ENCODE measurements at places on chromosomes 6 and 20.

DNA sequence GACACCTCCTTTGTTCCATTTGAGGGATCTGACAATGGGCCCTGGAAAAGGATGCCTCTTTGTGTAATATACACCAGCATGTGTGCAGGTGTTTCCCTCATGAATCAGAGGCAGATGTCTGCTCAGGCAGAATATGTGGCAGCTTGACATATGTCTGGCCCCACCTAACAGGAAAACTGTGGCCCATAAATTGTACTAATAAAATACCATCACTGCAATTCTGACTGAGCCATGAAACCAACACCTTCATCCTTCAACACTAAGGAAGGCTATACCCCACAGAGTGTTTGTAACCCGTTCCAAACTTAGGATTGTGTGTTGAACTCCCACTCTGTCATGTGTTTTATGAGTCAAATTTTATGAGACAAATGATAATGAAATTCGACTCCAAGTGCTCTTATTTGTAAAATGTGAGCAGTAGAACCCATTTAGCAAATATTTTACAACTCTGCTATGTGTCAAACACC, 22.7 kb downstream of the LAMA4 start:
- peak; percentile 45 for DNase-seq

DNA sequence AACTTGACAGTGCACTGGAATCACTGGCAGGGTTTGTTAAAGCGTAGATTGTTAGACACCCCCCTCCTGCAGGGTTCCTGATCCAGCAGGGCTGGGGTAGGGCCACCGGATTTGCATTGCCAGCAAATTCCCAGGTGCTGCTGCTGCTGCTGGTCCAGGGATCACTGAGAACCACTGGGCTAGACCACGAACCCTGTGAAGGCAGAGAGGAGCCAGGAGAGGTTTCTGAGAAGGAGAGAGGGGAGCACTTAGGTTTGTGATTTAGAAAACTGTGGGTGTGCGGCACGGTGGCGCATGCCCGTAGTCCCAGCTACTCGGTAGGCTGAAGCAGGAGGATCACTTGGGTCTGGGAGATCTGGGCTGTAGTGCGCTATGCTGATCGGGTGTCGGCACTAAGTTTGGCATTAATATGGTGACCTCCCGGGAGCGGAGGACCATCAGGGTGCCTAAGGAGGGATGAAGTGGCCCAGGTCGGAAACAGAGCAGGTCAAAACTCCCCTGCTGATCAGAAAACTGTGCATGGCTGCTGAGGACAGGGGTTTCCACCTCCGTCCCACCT, 53.6 kb upstream of the FAM83D start:
- no peak for DNase-seq

GRCh38 chr20:44020406-44021148, 105.9 kb downstream of the TOX2 start:
- no peak for DNase-seq

DNA sequence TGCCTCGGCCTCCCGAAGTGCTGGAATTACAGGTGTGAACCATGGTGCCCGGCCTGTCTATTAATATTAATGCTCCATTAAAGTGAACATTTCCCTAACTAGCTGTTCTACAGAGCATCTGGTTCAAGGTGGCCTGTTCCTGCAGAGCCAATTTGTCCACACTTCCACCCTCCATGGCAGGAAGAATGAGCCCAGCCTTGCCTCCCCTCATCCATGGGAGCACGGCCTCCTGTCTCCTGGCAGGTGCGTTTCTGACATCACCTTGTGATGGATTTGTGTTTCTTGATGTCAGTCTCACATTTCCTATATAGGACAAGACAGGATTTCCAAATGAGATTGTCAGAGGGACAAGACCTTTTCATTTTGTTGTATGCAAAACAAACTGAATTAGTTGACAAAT, 105.7 kb upstream of the FRMD1 start:
- no peak for DNase-seq

- no peak for DNase-seq
Measured at GRCh38 chr6:133817460-133818047, 71.4 kb upstream of the TCF21 start.

GRCh38 chr6:73696966-73697655, 1.1 kb downstream of the CD109 start:
- no peak for DNase-seq

DNA sequence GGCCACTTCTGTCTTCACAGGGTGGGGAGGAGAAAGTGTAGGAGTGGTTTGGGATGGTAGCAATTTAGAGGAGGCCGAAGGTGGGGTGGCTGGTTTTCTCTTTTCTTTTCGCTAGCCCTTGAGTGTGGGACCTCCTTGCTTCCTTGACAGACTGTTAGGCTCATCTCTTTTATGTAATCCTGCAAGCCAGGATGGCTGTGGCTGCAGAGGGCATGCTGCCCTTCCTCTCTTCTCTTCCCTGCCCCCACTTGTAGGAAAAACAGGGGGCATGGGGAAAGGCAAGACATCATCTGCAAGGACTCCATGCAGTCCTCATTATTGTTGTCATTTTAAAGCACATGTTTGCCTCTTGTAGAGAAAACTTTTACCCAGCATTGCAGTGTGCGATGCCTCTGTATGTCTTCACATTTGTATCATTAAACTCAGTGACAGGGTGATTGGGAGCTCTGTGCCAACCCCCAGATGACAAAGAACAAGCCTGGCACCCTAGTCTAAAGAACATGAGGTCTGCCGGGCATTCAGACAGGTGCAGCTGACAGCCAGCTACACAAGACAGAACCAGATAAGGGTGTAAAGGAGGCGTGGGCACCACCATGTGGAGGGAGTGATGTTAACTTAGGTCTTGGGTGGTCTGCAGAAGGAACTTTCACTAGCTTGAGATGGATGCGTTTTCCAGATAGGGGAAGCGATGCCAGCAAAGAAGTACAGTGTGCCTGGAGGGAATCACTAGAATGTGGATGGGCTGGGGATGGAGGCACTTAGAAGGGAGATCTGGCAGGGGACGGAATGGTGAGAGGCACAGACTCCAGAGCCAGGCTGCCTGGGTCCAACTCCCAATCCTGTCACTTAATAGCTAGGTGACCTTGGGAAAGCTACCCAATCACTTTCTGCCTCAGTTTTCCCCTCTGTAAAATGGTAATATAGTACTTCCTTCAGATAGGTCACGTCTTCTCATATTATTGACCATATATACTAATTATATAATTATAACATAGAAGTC, 207.6 kb downstream of the TBC1D7 start:
- no peak for DNase-seq

- no peak for DNase-seq
Measured at GRCh38 chr6:158002951-158003853, 21.5 kb downstream of the SYNJ2 start.

GRCh38 chr6:56766139-56766805, 123.6 kb upstream of the DST start:
- no peak for DNase-seq

- peak; percentile 68 for DNase-seq
Measured at GRCh38 chr20:11891077-11891775, 26.5 kb upstream of the BTBD3 start.

DNA sequence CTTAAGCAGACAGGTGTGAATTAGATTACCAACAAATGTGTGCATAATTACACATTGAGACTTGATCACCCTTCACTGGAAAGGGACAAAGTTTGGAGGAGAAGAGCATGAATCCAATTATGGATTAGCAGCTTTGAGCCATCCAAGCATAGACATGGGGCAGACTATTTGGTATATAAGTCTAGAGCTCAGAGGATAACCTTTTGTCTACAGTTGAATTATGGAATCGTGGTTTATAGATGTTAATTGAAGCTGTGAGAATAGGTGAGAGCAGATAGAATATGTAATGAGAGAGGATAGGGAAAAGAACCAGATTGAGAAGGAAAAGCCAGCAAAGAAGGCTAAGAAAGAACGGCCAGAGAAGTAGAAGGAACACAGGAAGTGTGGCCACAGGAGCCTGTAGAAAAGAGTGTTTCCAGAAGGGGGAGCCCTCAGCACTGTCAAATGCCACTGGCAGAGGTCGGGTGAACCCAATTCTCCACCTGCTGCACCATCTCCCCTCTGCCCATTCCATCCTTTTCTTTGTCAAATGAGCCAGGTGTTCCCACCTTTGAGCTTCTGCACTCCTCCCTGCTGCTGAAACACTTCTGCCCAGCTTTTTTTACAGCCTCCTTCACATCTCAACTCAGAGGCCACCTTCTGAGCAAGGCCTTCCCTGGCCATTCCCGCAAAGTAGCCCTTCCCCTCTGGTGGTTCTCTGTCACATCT, 7.3 kb downstream of the DNTTIP1 start:
- DNase-seq: peak; percentile 11

DNA sequence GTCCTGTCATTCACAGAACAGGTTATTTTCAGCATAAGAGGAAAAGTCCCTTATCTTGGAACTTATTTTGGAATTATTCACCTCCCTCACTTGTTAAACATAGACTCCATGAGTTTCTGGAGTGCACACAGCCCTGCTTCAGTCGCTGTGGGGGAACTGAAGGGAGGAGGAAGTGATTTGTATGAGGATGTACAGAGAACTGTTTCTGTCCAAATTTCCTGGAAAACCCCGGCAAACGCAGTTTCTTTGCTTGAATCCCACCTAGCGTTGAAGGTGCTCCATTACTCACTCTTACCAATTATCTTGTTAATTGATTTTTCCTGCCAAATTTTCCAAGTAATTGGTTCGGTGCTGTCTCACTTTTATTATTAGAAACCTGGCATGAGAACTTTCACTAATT, 78.0 kb upstream of the AGPAT4 start:
- DNase-seq: no peak

GRCh38 chr6:96816301-96816817, 20.9 kb downstream of the GPR63 start:
- no peak for DNase-seq

DNA sequence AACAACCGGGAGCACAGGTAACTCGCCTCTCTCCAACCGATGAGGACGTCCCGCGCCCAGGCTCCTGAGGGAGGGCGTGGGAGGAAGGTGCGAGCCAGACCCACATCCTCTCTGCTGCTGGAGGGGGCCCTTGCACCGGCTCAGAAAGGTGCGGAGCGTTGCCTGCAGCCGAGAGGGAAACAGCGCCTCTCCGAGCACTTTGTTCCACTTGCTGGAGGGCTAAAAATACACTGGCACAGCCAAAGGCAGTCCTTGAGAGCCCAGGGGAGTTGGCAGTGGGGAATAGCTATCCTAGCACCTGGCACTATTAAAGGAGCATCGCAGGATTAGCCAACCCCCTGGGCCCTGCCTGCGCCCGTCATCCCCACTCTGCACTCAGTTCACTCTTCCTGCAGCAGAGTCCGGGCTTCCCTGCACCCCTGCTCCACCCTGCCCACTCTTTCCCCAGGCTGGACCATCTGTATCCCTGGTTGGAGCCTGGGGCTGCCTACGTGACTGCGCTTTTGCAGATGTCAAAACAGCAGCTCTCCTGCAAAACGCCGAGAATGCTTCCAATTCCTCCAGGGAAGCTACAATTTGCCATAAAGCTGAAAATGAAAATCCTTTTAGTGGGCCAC, 108.9 kb downstream of the SNX5 start:
- DNase-seq: no peak

DNA sequence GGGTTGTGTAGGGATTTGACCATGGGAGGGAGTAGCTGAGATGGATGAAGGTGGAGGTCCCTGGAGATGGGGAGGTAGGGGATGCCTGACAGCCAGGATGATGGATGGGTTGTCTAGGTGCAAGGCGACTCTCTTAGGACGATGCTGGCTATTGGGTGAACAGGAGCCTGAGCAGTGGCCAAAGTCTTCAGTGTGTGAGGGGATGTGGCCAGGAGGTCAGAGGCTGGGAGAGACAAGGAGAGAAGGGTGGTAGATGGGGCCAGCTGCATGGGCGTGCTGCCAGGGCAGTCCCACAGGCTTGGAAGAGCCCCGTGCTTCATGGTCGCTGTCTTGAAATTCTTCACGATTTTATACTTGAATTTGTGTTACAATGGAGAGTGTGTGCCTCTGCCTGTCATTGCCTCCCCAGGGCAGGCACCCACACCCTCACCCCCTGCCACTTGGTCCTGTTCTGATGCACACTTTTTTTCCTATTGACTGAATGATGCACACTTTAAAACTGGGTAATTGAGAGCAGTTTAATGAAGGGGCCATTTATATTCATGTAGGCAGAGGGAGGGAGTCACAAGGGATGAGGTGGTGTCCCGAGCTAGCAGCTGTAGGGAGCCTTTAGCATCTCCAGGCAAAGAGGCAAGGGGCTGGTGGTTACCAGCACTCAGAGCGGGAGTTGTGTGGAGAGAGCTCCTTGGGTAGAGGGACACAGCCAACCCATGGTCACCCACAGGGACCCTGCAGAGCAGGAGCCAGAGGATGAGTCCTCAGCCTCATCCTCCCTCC, 120.7 kb downstream of the DHX35 start:
- no peak for DNase-seq

- DNase-seq: no peak
Measured at GRCh38 chr20:46666818-46667515, 15.7 kb upstream of the SLC13A3 start.

DNA sequence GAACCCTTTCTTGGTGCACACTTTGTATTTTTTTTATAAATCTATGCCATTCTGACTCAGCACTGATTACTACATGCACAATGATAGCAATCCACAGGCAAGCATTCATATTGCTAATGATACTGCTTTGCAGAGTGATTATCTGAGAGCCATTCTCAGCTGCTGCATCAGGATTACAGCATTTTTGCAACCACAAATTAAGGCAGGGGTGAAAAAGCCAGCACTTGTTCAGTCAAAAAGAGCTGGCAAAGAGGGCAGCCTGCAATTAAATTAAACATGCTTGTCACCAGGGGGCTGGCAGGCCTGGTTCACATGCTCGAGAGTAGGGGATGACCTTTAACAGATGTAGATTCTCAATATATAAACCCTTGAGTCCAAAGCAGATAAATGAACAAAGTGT, 40.7 kb upstream of the SLC17A4 start:
- DNase-seq: peak; percentile 79

- no peak for DNase-seq
Measured at GRCh38 chr6:7976485-7977056, 66.0 kb upstream of the TXNDC5 start.

DNA sequence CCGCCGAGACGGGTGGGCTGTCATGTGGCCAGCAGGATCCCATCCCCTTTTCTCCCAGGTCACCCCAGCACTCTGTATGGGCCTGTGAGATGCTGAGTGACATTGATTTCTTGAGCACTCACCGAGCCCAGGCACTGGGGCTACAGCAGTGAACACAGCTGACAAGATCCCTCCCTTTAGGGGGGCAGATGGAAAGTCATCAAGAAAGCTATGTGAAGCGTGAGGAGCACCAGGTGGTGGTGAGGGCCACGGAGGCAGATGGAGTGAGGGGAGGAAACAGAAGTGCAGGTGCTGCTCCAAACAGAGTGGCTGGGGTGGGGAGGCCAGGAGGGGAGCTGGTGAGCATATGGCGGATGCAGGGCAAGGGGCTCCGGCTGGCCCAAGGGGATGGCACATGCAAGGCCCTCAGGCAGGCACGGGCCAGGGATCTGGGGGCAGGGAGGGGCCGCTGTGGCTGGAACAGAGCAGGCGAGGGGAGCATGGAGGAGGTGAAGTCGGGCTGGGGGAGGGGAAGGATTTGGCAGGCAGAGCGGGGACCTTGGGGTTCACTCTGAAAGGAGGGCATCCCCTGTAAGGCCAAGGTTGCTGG, 184.0 kb downstream of the BMP7 start:
- DNase-seq: no peak

- no peak for DNase-seq
Measured at GRCh38 chr20:60648556-60648955, 603.5 kb upstream of the CDH4 start.

GRCh38 chr6:140438346-140438735, 1063.9 kb upstream of the CITED2 start:
- DNase-seq: no peak

GRCh38 chr6:114735025-114735735, 392.4 kb upstream of the HS3ST5 start:
- DNase-seq: no peak

- no peak for DNase-seq
Measured at GRCh38 chr6:144515761-144516160, 230.6 kb downstream of the UTRN start.

GRCh38 chr20:34579979-34580940, 21.7 kb downstream of the MAP1LC3A start:
- no peak for DNase-seq
